Ascending aorta (tissue), 2 donors: ENCODE measurements at places on chromosomes 1 and 21.

- DNase-seq = no peak
These were observed 10.3 kb downstream of the OR13G1 start for GRCh38 chr1:247669225-247669624.

DNA sequence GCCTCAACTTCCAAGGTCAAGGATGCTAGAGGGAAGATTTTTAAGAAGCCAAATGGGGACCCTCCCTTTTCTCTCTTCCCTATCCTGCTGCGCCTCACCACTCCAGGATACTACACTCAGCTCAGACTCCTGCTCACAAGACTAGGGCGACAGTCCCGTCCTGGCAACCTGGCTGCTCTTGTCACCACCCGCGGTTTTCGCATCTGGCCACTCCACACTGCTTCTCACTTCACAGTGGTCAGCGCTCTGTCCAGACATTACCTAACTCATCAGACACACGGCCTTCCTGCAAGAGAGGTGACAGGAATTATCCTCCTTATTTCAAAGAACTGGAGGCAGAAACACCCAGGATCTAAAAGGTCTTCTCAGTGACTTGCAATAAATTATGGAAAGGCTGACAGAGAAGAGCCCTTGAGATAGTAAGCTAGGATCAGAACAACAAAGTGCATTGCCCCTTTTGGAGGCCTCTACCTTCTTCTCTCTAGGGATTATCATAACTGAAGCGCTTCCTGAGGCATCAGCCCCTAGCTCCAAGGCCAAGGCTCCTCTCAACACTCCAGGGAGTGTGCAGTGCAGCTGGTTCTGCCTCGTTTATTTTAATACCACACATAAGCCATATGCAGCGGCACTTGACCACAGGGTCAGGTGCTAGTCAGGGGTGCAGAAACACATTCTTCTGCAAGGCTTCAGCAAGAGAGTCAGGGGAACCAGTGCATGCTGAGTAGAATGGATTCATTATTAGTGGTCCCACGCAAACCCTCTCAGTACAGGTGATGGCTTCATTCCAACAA lies 41.9 kb downstream of the ASTN1 start:
- no peak for DNase-seq

DNA sequence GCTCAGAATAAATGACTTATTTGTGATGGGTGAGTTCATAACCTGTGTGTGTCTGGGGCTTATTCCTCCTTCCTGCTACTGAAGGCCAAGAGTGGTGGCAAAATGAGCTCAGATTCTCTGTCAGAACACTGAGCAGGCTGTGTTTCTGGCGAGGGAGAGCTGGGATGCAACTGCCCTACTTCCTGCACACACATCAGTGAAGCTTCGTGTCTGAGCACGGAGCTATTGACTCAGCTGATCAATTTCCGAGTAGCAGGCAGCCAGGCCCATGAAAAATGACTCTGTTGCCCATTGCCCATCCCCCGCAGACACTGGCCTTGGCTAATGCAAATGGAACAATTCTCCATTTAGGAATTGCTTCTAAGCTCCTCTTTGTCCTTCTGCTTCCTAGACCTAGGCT lies 27.7 kb downstream of the TNR start:
- no peak for DNase-seq

DNA sequence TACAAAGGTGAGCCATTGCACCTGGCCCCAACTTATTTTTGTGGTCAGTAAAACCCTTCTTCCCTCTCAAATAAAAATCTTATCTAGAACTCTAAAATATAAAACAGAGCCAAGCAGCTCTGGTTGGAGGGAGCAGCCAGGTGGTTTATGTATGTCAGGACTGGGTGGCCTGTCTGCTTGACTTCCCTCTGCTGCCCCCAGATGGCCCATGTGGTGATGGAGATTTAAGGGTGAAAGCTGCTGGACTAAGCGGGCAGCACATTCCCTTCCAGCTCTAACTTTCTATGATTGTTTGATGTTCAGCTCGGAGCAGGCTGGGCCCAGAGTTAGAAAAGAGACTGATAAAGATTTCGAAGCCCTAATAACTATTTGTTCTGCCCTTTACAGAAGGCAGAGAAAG lies 11.9 kb upstream of the PAQR6 start:
- DNase-seq = no peak

DNA sequence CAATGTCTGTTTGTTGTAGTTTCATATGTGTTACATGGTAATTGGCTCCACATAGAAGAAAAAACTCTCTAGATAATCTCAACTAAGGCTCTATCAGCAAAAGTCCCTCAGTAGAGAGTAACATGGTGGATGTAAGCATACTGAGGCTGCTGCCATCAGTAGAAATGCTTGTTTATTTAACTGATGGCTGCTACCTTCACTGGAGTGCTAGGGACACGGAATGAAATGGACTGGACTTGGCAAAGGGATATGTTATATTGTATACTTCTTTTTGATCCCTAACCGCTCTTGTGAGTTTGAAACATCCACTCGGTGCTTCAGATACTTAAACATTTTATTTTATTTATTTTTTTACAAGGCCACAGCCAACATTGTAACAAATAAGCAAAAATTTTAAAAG lies 143.0 kb downstream of the ZNF281 start:
- DNase-seq = no peak

DNA sequence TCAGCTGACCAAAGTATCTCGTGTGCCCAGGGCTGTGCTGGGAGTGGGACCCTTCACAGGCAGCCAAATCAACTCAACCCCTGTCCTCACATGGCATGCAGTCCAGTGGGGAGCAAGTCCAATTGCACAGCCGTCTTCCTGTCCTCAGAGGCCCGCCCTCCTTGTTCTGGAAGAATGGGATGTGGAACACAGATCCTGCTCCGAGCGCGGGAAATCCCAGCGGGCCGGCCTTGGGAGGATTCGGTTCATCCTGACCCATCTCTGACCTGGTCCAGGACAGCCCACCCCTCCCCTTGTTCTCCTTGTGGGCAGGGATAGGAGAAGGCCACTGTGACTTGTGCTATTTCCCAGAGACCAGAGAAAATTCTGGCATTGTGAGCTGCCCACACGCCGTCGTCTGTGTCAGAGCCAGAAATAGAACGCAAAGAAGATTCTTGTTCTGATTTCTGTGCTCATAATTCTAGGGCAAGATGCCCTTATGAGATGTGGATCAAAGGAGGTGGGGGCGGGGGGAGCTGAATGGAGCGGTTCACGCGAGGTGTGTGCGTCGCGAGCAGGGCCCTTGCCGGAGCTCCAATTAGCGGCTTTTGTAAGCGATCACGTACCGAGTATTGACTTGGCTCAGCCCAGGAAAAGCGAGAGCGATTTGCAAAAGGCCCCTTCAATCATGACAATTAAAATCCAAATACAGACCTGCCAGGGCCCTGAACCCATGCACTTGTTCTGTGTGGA lies 79.2 kb downstream of the AJAP1 start:
- no peak for DNase-seq

- no peak for DNase-seq
These were observed 44.2 kb upstream of the MARK1 start for GRCh38 chr1:220483700-220484099.

GRCh38 chr1:232613752-232614381 lies 16.1 kb downstream of the SIPA1L2 start:
- DNase-seq = no peak

DNA sequence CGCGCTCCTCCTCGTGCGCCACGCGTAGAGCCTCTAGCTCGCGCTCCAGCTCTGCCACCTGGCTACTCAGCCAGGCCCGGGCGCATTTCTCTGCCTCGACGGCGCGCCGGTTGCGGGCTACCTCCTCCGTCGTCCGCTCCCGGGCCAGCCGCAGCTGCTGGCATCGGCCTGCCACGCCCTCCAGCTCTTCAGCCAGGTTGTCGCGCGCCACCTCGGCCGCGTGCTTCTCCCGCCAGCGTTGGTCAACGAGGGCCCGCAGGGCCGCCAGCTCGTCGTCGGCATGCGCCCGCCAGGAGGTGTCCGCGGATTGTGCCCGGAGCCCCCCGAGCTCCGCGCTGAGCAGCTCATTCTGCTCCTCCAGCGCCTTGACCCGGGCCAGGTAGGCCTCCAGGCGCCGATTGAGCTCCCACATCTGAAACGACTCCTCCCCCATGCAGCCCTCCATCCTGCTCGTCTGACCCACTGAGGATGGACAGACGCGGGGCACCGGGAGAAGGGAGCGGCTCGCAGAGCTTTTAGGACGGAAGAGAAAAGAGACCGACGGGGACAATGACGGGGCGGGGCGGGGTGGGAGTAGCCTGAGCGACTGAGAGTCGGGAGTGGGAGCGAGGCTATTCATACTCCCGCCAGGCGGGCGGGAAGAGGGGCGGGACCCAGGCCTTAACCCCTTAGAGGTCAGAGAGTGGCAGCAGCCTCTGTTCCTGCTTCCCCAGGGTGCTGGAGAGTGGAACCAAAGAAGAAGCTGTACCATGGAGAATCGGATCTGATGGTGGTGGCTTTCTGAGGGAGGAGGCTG lies at the start of gene NES:
Gene NES, minus strand, starts transcription at position 588 of the 796 bp plus-strand sequence. Its CDS starts 143 bp downstream, at position 445.
- peak; percentile 86 for DNase-seq

DNA sequence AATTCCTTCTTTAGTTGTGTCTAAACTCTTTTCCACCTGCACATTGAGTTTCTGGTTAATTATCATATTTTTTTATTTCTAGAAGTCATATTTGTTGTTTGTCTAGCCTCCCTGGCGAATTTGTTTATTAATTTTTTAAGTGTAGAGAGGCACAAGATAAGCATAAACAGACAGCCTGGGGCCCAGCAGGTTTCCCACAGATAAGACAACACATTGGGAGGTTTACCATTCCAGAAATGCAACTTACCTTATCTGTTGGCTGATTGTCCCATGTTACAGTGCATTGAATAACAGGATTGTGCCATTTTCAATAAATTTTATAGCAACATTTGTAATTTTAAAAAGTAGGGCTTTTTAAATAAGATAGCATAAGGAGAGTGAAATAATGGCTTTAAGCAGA lies 34.9 kb downstream of the COG2 start:
- no peak for DNase-seq

- DNase-seq = no peak
These were observed 23.0 kb upstream of the PADI1 start for GRCh38 chr1:17181781-17182464.
